ENCODE measurements at places on chromosomes 5 and 9.

DNA sequence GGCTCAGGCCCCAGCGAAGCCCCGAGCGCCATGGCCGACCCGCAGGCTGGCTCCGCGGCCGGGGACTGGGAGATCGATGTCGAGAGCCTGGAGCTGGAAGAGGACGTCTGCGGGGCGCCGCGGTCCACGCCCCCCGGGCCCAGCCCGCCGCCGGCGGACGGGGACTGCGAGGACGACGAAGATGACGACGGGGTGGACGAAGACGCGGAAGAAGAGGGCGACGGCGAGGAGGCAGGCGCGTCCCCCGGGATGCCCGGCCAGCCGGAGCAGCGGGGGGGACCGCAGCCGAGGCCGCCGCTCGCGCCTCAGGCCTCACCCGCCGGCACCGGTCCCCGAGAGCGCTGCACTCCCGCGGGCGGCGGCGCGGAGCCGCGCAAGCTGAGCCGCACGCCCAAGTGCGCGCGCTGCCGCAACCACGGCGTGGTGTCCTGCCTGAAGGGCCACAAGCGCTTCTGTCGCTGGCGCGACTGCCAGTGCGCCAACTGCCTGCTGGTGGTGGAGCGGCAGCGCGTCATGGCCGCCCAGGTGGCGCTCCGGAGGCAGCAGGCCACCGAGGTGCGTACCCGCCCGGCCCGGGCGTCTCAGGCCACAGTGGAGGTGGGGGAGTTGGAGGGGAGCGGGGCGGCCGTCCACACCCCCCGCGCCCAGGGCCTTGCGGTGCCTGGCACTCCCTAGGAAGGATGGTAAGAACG lies 1.6 kb downstream of the DMRT2 start:
- DNase-seq, result no peak

- no peak for DNase-seq
These were observed 47.3 kb downstream of the SLC1A1 start for GRCh38 chr9:4537581-4537980.

GRCh38 chr9:120901755-120902568 lies 24.6 kb downstream of the TRAF1 start:
- DNase-seq, result no peak

- no peak for DNase-seq
These were observed 488.6 kb downstream of the TLR4 start for GRCh38 chr9:118192807-118193206.

DNA sequence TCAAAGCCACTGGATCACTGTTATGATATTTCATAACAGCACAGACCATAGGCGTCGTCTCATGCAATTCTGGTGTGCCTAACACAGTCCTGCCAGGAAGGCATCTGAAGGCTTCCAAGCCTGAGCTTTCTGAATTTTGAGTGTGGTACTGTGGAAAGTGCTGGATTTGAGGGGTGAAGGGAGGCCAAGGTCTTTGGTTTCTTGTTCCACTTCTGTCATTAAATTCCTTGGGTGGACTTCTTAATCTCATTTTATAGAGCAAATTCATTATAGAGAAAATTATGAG lies 441.3 kb upstream of the PIK3R1 start:
- no peak for DNase-seq

DNA sequence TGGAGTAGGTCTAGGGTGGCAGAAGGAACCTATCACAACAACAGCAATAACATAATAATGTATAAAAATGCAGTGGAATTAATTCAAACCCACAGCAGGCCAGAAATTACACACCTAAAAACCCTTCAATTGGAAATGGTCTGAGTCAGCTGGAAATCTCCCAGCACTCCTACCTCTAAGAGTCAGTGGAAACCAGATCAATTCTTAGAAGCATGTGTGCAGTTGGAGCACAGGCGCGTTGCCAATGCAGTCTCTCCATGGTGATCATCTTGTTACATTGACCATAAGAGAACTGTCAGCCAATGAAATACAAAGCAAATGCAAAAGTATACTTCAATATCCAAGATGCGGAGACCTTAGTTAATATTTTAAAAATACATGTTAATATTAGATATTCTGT lies 15.1 kb upstream of the CSNK1G3 start:
- DNase-seq, result no peak

DNA sequence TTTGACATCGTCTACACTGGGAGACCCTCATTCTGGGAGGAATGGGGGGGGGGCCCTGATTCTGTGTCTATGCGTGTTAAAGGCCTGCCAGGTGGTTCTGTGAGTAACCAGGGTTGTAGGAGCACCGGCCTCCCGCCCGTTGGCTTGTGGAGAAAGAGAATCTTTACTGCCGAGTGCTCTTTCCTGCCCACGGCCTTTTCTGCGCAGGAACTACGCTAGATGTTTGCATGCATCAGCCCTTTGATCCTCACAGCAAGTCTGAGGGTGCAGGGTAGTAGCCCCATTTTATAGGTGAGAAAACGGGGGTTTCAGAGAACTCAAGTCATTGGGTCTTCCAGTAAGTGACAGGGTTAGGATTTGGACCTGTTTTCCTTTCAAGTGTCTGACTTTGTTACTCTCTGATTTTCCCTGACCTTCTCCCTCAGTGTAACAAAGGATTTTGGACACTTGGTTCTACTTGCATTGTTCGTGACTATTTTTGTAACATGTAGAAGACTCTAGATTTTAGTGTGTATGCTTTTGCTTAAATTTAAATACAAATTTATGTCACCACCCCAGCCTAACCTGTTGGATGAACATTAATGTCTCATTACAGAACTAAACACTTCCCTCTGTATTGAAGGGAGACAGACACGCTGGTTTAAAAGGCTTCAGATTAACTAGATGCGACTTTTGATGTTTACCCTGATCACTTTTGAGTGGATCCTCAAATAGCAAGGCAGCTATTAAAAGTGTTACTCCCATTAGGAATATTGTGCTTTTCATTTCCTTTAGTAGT lies 22.0 kb downstream of the MAST4 start:
- no peak for DNase-seq

DNA sequence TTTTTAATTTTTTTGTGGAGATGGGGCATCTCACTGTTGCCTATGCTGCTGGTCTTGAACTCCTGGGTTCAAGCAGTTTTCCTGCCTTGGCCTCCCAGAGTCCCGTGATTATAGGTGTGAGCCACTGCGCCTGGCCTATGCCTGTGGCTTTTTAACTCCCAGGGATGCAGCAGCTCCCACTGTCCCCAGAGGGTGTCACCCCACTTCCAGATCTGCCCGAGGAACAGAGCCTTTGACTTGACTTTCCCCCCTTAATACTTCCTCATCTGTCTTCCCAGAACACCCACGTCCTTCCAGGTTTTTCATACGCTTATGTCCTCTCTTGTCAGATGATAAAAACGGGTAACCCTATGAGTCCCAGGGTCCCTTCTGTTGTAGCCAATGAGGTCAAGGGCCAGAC lies 7.6 kb upstream of the PRRC2B start:
- no peak for DNase-seq

DNA sequence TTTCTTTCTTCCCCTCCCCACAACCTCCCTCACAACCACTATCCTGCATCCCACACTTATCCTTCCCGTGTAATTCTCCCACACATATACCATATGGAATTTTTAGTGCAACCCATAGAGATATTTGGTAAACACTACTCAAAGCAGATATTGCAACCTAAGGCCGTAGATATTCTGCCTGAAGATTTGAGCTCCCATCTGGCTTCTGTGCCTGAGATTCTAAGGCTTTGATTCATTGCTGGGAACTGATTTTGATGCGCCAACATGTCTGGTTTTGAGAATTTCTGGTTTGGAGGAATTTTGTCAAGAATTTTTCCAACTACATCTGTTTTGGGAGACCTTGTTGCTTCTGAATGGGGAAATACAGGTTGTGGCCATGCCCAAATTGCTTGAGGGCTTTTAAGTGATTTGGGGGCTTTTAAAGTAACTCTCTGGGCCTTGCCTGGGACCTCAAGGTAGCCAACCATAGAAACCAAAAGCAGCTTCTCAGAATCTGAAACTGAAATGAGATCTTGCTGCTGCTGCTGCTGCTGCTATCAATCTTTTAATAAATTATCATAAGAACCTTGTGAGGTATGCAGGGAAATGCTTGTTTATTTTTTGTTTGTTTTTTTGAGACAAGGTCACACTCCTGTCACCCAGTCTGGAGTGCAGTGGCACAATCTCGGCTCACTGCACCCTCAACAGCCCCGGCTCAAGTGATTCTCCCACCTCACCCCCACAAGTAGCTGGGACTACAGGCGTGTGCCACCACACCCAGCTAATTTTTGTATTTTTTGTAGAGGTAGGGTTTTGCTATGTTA lies 36.2 kb downstream of the PLAC8L1 start:
- no peak for DNase-seq

DNA sequence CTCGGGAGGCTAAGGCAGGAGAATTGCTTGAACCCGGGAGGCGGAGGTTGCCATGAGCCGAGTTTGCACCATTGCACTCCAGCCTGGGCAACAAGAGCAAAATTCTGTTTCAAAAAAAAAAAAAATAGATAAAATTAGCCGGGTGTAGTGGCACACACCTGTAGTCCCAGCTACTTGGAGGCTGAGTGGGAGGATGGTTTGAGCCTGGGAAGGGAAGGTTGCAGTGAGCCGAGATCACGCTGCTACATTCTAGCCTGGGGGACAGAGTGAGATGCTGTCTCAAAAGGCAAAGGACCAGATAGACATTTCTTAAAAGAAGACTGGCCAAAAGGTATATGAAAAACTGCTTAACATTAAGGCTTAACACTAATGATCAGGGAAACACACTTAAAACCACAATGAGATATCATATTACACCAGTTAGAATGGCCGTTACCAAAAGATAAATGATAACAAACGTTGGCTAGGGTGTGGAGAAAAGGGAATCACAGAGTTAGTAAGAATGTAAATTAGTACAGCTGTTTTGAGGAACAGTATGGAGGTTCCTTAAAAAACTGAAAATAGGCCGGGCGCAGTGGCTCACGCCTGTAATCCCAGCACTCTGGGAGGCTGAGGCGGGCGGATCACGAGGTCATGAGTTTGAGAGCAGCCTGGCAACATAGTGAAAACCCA lies 10.1 kb upstream of the MARVELD2 start:
- no peak for DNase-seq

DNA sequence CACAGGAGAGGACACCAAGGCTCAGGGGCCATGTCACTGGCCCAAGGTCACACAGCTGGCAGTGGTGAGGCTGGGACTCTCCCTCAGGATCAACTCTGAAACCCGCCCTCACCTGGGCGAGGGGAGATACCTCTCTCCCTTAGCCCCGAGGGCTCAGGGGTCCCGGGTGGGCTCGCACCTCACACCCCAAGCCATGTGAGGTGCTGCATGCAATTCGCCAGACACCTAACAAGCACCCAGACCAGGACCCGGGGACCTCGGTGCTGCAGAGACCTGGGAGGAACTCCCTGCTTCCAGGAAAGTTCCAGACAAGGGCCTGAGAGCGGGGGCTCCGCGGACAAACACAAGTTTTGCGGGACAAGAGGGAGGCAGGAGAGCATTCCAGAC lies 19.3 kb downstream of the BRD3 start:
- DNase-seq, result no peak

DNA sequence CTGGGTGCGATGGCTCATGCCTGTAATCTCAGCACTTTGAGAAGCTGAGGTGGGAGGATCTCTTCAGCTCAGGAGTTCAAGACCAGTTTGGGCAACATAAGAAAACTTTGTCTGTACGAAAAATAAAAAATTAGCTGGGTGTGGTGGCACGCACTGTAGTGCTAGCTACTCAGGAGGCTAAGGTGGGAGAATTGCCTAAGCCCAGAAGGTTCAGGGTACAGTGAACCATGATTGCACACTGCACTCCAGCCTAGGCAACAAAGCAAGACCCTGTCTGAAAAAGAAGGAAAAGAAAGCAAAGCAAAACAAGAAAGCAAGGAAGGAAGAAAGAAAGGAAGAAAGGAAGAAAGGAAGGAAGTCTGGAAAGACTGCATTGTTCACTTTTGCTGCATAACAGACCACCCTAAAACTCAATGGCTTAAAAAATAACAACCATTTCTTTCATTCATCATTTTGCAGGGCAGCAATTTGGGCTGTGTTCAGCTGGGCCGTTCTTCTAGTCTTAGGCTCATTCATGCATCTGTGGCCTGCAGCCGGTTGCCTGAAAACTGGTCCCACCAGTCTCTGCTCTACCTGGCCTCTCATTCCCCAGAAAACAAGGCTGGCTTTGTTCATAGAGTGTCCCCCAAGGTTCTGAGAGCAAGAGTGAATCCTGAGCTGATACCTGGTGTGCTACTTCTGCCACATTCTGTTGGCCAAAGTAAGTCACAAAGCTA lies 82.4 kb upstream of the MIER3 start:
- no peak for DNase-seq

- no peak for DNase-seq
These were observed 1.7 kb downstream of the STC2 start for GRCh38 chr5:173326501-173326960.

- DNase-seq, result no peak
These were observed 1.8 kb downstream of the ELAVL2 start for GRCh38 chr9:23823986-23824829.

- no peak for DNase-seq
These were observed 47.9 kb downstream of the OLFM1 start for GRCh38 chr9:135135171-135135928.

- no peak for DNase-seq
These were observed 20.0 kb downstream of the ERAP2 start for GRCh38 chr5:96896276-96896675.
